ENCODE measurements at places on chromosomes 2 and 18.

GRCh38 chr2:219627103-219628100 lies at the start of gene SLC4A3:
Gene SLC4A3 (plus strand): TSS chr2:219627630. CDS start chr2:219627993, 363 bp downstream.
- DNase-seq = no peak

- DNase-seq = no peak
Observed at GRCh38 chr2:215504547-215504946, 68.7 kb upstream of the FN1 start.

GRCh38 chr2:169746240-169746639 lies 12.6 kb downstream of the KLHL23 start:
- DNase-seq = no peak

DNA sequence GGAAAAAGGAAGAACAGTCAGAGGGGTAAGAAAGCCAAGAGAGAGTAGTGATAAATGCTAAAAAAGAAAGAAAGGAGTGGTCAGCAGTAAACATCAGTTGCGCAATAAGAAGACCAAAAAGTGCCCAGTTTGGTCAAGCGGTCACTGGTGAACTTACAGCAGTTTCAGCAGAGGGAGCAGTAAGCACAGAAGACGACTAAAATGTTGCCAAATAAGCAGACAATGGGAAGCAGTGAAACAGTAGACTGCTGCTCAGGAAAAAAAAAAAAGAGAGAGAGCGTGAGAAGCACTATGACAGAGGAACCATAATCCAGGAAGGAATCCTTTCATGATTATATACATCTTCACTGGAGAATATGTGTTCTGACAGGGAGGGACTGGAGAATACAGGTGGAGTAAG lies 45.8 kb downstream of the DNAJC10 start:
- DNase-seq = no peak

GRCh38 chr2:165811592-165812370 lies 17.7 kb upstream of the GALNT3 start:
- DNase-seq = no peak
